ENCODE measurements at places on chromosomes 3 and 15.

DNA sequence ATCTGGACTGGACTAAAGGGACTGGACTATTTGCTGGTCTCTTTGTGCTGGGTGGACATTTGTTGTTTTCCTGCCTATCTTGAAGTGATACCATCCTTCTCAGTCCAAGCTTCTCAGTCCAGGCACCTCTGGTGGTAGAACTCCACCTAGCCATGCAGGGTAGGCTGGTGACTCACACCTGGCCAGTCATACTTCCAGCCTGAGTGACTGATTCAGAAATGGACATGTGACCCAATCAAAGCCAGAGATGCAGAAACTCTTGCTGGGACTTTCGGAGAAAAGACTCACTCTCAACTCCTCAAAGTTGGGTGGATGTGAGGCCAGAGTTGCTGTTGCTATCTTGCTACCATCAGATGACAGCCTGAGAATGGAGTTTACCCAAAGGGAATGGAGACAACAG is 5.6 kb upstream of the ASB14 start:
- no peak for DNase-seq

DNA sequence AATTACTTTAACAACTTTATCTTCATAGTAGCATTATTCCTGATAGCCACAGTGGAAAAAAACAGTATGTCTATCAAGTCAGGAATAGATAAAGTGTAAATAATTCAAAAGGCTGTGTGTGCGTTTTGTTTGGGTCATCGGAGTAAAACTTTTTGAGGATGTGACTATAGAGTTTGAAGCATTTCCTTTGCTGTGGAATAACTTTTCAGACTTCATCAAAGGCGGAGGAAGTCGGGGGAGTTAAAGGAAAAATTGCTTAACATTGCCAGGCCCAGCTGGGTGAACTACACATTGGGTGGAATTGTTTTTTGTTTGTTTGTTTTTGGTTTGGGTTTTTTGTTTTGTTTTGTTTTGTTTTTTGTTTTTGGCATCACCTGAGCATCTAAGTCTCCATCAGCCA is 70.4 kb upstream of the CRTC3 start:
- DNase-seq, result no peak

DNA sequence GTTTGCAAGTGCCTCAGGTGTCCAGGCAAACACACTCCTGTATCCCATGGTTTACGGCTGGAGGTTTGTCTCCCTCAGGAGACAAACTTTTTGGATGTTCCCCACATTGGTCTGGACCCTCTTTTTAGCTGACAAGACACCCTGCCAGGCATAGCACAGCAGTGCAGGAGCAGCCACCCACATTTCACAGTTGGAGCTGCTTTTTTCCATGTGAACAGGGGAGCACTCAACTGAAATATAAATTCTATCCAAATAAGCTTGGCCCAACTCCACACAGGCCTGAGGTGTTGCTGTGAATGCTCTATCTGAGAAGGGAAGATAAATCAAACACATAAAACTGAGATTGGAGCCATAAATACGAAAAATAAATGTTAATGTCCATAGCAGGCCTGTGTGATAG is 501.3 kb upstream of the IL12A start:
- no peak for DNase-seq

DNA sequence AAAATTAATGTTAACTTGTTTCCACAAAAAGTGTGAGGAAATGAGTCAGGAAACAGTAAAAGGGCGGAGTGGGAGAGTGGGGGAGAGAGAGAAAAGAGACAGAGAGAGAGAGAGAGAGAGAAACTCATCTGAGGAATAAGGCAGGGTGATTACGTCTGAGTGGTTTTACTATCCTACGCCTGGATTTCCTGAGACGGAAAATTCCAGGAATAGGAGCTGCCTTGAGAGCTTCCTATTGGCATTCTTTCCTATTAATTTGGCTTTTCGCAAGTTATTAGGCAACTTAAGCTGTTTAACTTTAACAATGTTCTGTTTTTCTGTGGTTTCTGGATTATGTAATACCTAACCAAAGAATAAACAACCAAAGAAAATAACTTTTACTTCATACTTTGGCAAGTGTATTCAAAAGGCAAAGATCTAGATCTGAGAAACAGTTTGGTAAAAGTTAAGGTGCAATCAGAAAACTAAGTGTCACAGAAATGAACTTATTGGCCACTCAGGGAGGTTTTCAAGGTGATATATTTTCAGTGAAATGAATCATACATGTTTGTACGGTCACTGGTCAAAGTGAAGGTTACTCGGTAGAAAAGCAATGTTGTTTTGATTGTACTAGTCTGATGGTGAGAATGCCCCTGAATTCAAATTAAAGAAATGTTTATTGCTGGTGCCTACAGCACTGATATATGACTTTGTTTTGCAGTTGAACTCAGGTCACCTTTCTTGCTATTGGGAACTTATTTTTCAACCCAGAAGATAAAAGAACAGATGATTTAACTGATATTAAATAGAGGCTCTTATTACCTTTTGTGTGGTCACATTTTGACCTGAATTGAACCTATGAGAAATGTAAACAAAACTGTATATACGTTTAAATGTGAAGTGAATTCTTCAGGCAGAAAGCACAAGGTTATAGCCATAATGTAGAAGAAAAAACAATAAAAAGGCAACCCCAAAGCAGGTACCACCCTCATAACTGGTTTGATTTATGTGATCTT is 39.9 kb upstream of the TNFSF10 start:
- DNase-seq, result no peak

DNA sequence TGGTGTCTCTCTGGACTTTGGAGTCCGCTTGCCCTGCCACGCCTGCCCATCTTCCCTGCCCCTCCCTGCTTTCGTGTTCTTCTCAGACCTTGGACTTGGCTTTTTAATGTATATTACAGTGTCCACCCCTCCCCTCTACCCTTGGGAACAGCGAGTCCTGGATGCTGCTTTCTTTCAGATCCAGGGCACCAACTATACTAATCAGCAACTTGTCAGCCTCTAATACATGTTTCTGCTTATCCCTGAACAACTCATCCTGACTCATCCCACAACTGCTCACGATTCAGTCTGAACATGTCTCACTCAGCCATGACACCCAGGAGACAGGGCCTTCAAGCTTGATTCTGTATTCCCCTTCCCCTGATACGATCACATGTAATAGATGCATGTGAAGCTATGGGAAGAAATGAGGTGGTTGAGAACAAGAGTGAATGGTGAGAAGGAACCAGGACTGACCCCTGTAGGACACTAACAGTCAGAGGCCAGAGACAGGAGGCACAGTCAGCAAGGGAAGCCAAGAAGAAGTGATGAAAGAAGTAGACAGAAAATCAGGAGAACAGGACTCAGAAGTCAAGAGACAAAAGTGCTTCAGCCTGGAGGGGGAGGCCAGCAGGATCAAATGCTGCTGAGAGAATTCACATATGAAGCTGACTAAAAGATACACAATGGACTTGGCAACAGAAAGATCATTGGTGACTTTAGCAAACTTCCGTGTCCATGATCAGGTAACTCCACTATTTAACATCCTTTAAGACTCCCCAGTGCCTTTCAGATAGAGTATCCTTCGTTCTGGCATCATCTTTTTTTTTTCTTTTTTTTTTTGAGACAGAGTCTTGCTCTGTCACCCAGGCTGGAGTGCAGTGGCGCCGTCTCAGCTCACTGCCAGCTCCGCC is 35.4 kb downstream of the BCL2L10 start:
- no peak for DNase-seq

- DNase-seq, result no peak
Observed at GRCh38 chr15:48814286-48814685, 3.4 kb upstream of the CEP152 start.

DNA sequence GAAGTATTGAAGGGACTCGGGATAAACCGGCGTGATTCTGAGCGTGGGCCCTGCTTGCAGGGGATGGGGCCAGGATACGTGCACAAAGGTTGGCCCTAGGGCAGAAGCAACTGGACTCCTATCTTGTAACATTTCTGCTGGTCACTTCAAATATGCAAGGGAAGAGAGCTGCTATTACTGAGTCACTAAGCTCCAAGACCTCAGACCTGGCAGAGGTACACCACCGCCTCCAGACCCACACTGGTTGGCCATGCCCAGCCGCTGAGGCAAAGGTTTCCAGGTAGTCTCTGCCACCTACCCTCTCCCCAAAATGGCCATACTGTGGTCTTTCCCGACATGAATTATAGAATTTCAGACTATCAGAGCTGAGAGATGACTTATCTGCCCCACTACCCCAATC is 13.4 kb upstream of the STRA6 start:
- no peak for DNase-seq

DNA sequence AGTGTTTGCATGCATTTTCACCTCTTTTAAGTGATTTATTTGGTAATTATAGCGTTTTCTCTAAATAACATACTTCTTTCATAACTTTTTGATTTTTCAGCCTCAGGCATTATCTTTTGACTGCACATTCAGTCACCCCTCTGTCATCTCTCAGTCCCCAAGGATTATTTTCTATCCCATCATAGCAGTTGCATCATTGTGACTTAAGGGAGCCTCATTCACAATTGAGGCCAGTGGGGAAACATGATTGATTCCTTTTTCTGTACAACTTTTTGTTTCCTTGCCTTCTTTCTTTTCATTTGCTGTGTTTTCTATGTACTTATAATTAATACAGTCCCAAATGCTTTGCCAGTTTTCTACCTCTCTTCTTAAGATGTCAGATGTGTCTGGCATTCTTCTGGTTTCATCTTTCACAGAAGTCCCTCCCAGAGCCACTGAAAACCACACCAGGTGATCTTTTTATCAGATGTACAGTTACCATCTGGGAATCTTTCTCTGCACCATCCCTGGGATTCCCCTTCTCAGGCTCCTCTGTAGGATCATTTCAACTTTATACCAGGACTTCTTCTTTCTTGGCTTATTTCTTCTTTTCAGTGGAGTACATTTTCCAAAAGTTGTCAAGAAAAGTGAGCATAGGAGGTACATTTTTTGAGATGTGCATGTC is 151.4 kb downstream of the RAP2B start:
- no peak for DNase-seq

DNA sequence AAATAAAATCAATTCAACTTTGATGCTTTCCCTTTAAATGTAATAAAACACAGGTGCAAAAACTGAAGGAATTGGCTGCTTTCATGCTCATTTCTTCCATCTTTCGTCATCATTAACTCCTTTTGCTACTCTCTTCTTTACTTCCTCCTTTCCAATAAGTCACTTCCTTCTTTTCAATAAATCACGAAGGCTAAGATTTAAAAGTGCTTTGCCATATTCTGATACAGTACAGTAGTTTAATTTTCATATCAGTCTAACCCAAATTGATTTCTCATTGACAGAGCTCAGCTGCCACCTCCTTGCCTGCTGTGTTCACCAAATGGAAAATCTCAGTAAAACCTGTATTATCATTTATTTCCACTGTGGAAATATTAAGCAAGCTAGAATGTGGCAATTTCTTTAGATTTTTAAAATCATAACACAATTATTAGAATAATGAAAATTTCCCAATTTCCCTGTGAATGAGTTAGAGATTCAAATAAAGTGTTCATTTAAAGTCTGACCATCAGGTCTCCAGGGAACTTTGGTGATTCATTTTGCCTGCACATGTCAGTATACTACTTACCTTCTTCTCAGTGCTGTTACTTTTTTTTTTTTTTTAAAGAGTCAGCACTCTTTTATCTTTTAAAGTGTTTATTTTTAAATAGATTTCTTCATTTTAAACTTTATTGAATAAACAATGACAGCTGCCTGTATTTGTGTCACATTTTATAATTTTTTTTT is 41.6 kb downstream of the NANOGP8 start:
- DNase-seq, result no peak

DNA sequence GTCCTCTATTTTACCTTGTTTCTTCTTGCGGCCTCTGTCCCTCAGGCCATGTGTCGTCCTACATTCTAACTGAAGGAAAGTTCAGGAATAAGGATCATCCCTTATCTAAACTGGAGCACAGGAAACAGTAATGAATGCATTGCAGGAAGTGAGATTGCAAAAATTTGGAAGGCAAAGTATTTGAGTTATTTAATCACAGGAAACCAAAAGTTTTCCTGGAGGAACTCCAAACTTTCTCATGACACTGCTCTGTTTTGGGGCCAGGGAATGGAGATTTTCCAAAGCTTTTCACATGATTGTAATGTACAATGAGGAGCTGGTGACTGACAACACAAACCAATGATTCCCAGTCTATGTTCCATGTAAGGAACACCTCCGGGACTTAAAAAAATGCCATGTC is 57.8 kb upstream of the PLSCR4 start:
- no peak for DNase-seq

DNA sequence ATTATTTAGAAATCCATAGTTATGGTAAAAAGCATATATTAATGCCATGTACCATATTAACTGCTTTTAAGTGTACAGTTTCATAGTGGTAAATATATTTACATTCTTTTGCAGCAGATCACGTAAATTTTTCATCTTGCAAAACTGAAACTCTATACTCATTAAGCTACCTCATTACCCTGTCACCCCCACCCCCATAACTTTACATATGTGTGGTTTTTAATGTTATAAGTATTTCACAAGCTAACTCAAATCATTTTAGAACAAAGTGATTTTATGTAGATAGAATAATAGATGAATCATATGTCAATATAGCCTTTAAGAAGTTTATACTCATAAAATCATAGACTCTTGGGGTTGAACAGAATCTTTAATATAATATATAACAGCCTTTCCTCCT is 7.1 kb upstream of the TP63 start:
- no peak for DNase-seq

GRCh38 chr15:101469520-101470288 is 19.8 kb downstream of the PCSK6 start:
- no peak for DNase-seq

Measured in stimulated activated CD4-positive, alpha-beta T cell treated with anti-CD3 and anti-CD28 coated beads, Interleukin-12 subunit alpha, Interleukin-12 subunit beta, amount 100 ng/mL, for 24 hours (primary cell).